ENCODE measurements at places on chromosomes 5 and 9.

DNA sequence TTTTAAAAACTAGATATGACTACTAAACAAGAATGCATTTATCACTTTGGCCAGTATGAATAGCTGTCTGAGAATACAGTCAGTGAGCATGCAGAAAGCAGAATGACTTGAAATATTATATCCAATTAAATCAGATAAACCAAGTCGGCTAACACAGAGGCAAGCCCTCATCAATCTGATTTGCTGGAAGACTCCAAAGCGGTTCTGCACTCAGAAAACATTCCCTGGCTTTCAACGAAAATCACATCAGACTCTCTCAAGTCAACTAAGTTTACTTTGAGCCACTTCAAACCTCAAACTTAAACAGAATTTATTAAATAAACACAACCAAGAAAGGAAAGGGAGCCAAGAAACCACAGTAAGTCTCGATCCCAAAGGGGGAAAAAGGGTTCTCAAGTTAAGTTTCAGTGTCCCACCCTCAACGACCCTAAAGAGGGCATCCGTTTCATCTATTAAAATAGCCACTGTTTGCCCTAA lies 1.4 kb downstream of the MYO10 start:
- no peak for DNase-seq

DNA sequence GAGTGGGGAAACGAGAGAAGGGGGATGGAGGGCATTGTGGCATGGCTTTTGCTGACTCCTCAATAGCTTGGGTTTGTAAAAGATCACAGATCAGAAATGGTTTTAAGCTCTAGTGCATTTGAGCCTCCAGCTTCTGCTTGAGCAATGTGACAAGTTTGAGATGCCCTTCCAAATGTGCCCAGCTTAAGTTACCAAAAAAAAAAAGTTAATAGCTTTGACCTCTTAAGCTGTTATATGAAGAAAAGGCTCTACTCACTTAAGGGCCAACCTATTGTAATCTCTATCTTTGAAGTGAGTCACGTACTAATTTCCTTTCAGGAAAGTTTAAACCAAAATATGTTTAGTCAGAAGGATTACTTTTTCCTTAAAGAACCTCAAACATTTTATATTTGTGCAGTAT lies 428.8 kb upstream of the ACTBL2 start:
- no peak for DNase-seq

GRCh38 chr9:125700791-125701190 lies 6.2 kb downstream of the MAPKAP1 start:
- peak; percentile 7 for DNase-seq

DNA sequence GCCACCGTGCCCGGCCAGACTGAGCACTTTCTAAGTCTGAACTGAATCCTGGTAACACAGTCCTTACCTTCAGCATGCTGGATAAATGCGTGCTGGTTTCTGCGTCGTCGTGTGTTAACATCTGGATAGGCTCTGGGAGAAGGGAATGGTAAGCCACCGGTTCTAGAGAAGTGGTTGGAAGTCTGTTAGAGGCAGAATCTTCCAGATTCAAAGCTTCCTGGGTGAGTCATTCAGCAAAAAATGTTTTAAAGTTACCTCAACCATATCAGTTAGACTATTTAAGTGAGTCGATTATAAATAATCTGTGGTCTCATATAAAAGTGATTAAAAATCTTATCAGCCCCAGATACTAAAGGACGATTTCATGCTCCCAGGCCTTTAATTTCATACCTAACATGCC lies 256.5 kb upstream of the NFIL3 start:
- no peak for DNase-seq

GRCh38 chr9:126377536-126377935 lies 50.9 kb downstream of the MVB12B start:
- no peak for DNase-seq
